ENCODE measurements at places on chromosomes 7 and 10.

GRCh38 chr10:35005868-35006267, 84.3 kb downstream of the CUL2 start:
- peaks cover 34% of the 10 kb centered on the region for H3K36me3 ChIP-seq
- ATAC-seq: no peak
- no peak overlapping the region for H3K4me3 ChIP-seq

DNA sequence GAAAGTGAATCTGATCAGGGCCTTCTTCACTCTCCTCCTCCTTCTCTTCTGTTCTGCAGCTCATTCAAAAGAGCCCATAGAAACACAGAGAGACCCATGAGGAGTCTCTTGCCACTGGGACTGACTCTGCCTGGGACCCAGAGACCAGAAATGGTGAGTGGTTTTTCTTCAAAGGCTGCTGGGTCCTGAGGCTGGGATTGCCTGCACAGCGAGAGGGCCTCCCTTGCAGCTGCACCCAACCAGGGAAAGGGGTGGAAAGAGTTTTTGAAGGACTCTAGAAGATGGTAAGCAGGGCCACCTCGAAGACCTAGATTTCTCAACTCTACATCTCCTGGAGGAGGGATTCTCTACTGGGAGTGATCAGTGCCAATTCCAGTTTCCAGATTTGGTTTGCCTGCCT, 15.5 kb upstream of the HOXA13 start:
- H3K4me3 ChIP-seq: no peak overlapping the region
- H3K27me3 ChIP-seq: peaks cover 99% of the 10 kb centered on the region
- peaks cover 28% of the 10 kb centered on the region for H3K4me1 ChIP-seq
- no peaks in the 10 kb centered on the region for H3K36me3 ChIP-seq
- no peak for ATAC-seq
- H3K27ac ChIP-seq: no peak overlapping the region

DNA sequence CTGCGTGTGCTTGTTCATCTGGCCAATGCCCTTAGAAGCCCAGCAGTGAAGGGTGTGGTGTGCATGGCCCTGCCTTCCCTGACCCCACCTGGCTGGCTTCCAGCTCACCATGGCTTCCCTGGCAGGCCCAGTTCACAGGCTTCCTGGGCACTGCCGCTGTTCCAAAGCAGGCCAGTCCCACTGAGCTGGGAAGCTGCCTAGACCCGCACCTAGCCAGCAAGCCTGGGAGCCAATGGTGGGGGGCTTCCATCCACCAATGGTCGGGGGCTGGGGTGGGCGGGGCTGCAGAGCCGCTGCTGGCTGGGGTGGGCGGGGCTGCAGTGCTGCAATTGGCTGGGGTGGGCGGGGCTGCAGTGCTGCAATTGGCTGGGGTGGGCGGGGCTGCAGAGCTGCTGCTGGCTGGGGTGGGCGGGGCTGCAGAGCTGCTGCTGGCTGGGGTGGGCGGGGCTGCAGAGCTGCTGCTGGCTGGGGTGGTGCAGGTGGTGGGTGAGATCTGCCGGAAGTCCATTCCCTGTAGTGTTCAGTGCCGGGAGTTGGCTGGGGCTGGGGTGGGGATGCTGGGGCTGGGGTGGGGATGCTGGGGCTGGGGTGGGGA, 12.4 kb downstream of the CALY start:
- H3K4me1 ChIP-seq: peaks cover 3% of the 10 kb centered on the region
- peak; percentile 80 for ATAC-seq
- no peak overlapping the region for H3K27ac ChIP-seq
- no peaks in the 10 kb centered on the region for H3K36me3 ChIP-seq
- peak overlapping the region; percentile 59 for H3K4me3 ChIP-seq

- peak overlapping the region; percentile 34 for H3K4me3 ChIP-seq
- H3K27ac ChIP-seq: peak overlapping the region; percentile 82
- peaks cover 31% of the 10 kb centered on the region for H3K27me3 ChIP-seq
- no peaks in the 10 kb centered on the region for H3K4me1 ChIP-seq
Measured at GRCh38 chr10:123994417-123995081, 98.8 kb downstream of the CHST15 start.

DNA sequence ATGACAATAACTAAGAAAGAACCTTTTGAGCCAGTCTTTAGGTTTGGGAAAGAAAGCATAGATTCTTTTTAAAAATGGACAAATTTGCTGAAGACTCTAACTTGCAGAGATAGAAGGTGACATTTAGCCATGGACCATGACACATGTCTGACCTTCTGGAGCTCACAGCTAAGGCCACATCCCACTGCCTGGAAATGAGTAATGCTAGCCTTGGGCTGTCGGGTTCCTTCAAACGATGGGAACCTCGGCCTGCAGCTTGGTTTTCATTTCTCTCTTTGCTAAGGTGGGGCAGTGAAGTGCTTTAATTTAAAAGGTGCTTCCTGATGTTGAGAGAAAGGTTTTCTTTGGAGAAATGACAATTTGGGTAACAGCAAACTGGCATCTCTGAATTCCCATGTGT, 223.2 kb downstream of the FANK1 start:
- no peaks in the 10 kb centered on the region for H3K36me3 ChIP-seq
- no peaks in the 10 kb centered on the region for H3K4me1 ChIP-seq
- no peak for ATAC-seq
- H3K4me3 ChIP-seq: no peak overlapping the region

DNA sequence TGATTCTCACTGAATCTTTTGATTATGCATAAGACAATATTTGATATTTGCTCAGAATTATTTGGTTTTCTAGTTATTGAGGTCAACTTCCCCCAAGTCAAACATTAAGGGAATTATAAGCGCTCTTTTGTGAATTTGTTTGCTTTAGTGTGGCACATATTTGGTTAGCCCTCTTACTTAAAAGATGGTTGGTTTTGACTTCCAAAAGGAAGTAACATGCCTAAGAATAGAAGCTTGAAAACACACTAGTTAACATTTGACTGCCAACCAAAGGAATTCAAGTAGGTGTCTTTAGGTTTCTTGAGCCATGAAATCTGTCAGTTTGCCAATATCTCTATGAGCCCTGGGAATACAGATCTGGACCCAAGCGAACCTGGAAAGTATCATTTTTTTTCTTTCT, 24.9 kb downstream of the STEAP4 start:
- H3K27ac ChIP-seq: no peak overlapping the region
- no peak overlapping the region for H3K4me3 ChIP-seq
- H3K36me3 ChIP-seq: no peaks in the 10 kb centered on the region
- H3K27me3 ChIP-seq: no peaks in the 10 kb centered on the region
- no peak for ATAC-seq
- H3K4me1 ChIP-seq: no peaks in the 10 kb centered on the region

- H3K4me1 ChIP-seq: peaks cover 22% of the 10 kb centered on the region
- ATAC-seq: no peak
- no peak overlapping the region for H3K27ac ChIP-seq
Measured at GRCh38 chr10:3010816-3011460, 56.4 kb upstream of the PFKP start.

DNA sequence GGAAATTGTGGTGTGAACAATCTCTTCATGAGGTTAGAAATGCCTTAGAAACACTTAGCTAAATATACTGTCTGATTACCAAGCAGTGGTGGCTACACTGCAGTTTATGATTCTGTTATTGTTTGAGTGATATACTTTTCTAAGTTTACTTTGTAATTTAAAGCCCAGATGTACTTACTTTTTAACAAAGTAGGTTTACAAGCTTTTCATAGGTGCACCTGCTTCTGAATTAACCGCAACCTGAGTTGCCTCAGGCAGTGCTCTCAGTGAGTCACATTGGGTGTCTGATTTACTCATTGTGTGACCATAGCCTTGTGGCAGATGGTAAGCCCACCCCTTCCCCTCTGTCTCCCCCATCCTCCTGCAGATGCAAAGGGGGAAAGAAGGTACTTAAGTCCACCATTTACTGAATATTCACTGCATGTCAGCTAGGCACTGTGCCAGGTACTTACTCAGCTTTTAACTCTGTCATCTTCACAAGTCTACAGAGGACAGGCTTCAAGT, 9.0 kb downstream of the MTURN start:
- peak overlapping the region; percentile 93 for H3K27ac ChIP-seq
- H3K36me3 ChIP-seq: peaks cover 9% of the 10 kb centered on the region
- peaks cover 43% of the 10 kb centered on the region for H3K4me1 ChIP-seq
- ATAC-seq: no peak

- no peak for ATAC-seq
- H3K4me1 ChIP-seq: no peaks in the 10 kb centered on the region
- H3K27ac ChIP-seq: no peak overlapping the region
- no peak overlapping the region for H3K4me3 ChIP-seq
- no peaks in the 10 kb centered on the region for H3K27me3 ChIP-seq
Measured at GRCh38 chr10:60463746-60464145, 74.1 kb upstream of the ANK3 start.

GRCh38 chr7:83976302-83976701, 218.3 kb downstream of the SEMA3A start:
- no peak for ATAC-seq
- no peaks in the 10 kb centered on the region for H3K4me1 ChIP-seq
- no peaks in the 10 kb centered on the region for H3K27me3 ChIP-seq
- no peak overlapping the region for H3K27ac ChIP-seq
- no peak overlapping the region for H3K4me3 ChIP-seq
- no peaks in the 10 kb centered on the region for H3K36me3 ChIP-seq

DNA sequence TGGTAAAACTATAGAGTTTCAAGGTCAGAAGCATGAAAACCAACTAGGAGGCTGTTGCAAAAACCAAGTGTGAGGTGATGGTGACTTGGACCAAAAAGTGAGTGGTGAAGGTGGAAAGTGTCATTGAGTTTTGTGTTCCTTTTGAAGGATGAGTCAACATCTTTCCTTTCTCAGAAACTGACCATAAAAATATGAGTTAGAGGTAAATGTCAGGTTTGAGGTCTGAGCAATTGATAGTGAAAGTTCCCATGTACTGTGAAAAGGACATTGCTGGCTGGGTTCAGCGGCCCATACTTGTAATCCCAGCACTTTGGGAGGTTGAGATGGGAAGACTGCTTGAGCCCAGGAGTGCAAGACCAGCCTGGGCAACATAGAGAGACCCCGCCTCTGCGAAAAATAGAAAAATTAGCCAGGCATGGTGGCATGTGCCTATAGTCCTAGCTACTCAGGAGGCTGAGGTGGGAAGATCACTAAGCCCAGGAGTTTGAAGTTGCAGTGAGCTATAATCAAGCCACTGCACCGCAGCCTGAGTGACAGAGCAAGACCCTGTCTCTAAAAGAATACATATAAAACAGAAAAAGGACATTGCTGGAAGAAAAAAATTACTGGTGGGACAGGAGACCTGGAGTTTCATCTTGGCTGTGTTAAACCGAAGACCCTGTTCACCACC, 89.3 kb upstream of the ARID5B start:
- no peak for ATAC-seq
- H3K27me3 ChIP-seq: no peaks in the 10 kb centered on the region
- no peaks in the 10 kb centered on the region for H3K36me3 ChIP-seq
- H3K4me1 ChIP-seq: no peaks in the 10 kb centered on the region

DNA sequence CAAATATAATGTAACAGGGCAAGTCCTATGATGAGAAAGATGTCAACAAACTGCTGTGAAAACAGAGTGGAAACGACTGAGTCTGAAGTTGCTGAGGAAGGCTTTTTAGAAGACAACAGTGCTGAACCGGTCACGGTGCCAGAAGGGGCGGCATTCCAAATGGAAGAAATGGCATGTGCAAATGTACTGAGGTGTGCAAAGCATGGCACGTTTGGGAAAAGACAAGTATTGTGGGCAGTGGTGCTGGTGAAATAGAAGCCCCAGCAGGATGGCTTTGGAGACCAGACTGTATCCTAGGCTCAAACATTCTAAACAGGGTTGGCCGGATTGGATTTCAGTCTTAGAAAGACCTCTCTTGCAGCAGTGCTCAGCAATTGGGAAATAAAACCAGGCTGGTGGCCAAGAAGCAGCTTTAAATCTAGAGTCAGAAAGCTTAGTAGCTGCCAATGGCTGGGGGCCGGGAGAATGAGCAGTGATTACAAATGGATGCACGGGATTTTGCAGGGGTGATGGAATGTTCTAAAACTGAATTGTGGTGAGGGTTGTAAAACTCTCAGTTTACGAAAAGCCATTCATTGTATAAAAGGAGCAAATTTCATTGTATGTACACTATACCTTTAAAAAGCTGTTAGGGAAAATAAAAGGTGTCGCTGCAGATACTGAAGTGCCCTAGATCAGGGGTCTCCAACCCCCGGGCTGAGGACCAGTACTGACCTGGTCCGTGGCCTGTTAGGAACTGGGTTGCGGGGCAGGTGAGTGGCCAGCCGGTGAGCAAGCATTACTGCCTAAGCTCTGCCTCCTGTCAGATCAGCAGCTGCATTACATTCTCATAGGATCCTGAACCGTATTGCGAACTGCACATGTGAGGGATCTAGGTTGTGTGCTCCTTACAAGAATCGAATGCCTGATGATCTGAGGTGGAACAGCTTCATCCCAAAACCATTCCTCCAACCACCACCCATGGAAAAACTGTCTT, 141.6 kb downstream of the HIBADH start:
- no peaks in the 10 kb centered on the region for H3K27me3 ChIP-seq
- no peak overlapping the region for H3K4me3 ChIP-seq
- H3K36me3 ChIP-seq: no peaks in the 10 kb centered on the region
- no peak overlapping the region for H3K27ac ChIP-seq
- H3K4me1 ChIP-seq: peaks cover 8% of the 10 kb centered on the region
- no peak for ATAC-seq

GRCh38 chr10:77987671-77988255, 41.6 kb downstream of the POLR3A start:
- H3K4me3 ChIP-seq: no peak overlapping the region
- H3K4me1 ChIP-seq: no peaks in the 10 kb centered on the region
- H3K27ac ChIP-seq: no peak overlapping the region
- H3K36me3 ChIP-seq: no peaks in the 10 kb centered on the region
- no peak for ATAC-seq

DNA sequence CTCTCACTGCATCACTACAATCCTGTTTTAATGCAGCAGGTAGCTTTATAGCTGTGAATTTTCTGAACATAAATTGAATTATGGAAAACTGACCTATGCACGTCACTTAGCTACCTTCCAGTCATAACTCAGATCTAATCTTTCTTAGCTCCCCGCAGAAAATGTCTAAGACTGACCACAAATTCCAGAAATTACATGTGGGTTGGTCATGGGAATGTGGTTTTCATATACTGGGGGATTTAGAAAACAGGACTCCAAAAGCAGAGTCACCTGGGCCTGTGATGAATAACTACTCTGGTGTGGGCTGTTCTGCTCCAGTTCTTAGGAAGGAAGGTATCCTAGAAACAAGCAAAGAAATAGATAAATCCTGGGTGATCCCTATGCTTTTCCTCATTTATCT, 178.4 kb upstream of the LRRTM3 start:
- no peaks in the 10 kb centered on the region for H3K4me1 ChIP-seq
- no peaks in the 10 kb centered on the region for H3K27me3 ChIP-seq
- no peaks in the 10 kb centered on the region for H3K36me3 ChIP-seq
- H3K27ac ChIP-seq: no peak overlapping the region

GRCh38 chr10:11441151-11441535, 170.3 kb downstream of the USP6NL start:
- no peaks in the 10 kb centered on the region for H3K36me3 ChIP-seq
- peaks cover 4% of the 10 kb centered on the region for H3K27me3 ChIP-seq
- H3K4me3 ChIP-seq: no peak overlapping the region
- no peaks in the 10 kb centered on the region for H3K4me1 ChIP-seq

- H3K4me1 ChIP-seq: peaks cover 31% of the 10 kb centered on the region
- H3K4me3 ChIP-seq: no peak overlapping the region
- no peaks in the 10 kb centered on the region for H3K27me3 ChIP-seq
- ATAC-seq: peak; percentile 59
Measured at GRCh38 chr10:29322918-29323317, 34.0 kb downstream of the LYZL1 start.
